ENCODE measurements at places on chromosomes 1 and 21. TPM values are rescaled to one million over a fixed set of nuclear protein-coding genes. Genes with fewer than 3 reads are reported as not detected.

Gene ZBTB18
- 17.7 TPM for total RNA-seq

GRCh38 chr1:15189692-15190370 is 36.3 kb downstream of the TMEM51 start:
- no peak for DNase-seq

Gene LMOD1
- total RNA-seq, result 1.5 TPM

- DNase-seq, result no peak
Measured at GRCh38 chr1:234862360-234862943, 252.5 kb upstream of the IRF2BP2 start.

Gene DPM3
- total RNA-seq, result 73.5 TPM

All from WTC11 (cell line).